ENCODE measurements at places on chromosomes 16 and 17. TPM values are rescaled to one million over a fixed set of nuclear protein-coding genes. Genes with fewer than 3 reads are reported as not detected.

RABEP1 gene
- 49.0 TPM for total RNA-seq

- H3K27me3 ChIP-seq, result peaks cover 83% of the 10 kb centered on the region
- H3K27ac ChIP-seq, result no peak overlapping the region
- no peak overlapping the region for H3K4me3 ChIP-seq
These were observed 4.0 kb upstream of the DLX4 start for GRCh38 chr17:49964769-49965523.

SRCIN1 gene
- total RNA-seq, result 1.5 TPM

TBX4 gene
- not detected for total RNA-seq

DNA sequence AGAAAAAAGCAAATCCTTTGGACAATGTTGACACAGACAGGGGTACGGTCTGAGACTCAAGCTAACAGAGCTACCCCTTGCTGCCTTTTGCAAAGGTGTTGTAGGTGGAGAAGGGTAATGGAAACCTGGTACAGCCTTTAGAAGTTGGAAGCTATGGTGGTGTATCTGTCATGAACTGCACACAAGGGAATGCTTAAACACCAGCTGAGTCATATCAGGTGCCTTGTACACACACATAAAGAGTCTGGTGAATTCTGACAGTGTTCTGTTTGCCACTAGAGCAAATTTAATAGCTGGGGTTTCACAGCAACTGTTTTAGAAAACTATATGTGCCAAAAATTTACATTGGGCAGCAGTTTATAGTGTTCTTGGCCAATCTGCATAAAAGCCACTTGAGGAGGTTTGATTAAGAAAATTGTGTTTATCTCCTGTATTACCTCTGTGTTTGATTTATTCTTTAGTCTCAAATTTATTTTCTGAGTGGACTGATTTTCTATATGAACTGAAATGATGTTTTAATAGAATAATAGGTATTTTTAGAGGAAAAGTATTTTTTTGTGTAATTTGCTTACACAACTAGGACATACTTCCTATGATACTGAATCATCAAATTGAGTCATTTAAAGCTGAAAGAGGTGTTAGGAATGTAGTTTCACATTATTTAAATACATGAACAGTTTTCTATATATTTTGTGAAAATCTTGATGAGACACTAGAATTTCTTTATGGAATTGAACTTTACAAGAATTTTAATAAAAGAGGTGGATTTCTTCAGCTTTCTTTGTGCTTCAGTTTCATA is 136.9 kb downstream of the MAP2K6 start:
- H3K4me3 ChIP-seq, result no peak overlapping the region
- no peaks in the 10 kb centered on the region for H3K4me1 ChIP-seq
- H3K36me3 ChIP-seq, result no peaks in the 10 kb centered on the region
- no peak overlapping the region for H3K27ac ChIP-seq

CTDNEP1 gene
- total RNA-seq, result 102 TPM

DNA sequence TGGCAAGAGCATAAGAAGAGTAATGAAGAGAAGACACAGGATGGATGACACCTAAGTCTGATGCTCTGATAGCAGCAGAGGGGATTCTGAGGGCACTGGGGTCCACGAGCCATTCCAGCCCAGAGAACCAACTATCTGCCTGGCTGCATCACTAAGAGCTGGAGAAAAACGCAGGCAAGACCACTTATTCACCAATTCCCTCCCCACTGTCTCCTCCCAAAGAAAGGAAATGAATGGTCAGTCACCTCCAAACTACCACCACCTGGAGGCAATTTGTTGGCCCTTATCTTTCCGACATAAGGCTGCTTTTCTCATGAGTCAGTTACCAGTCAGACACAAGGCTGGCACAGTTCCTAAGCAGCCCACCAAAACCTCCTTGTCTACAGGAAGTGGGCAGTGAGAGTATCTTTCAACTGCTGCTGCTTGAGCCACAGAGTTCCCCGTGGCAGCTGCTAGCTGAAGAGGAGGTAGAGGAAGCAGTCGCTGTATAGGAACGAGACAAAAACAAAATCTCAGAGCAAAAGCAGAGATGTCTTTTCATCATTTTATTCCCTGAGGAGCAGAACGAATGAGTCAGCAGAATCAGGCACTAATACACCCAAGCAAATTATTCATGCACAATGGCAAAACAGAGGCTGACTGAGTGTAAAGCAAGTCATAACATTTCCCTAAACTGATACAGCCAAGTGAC is 111.1 kb downstream of the SMG6 start:
- H3K27ac ChIP-seq, result peak overlapping the region; percentile 93
- H3K4me3 ChIP-seq, result no peak overlapping the region
- H3K27me3 ChIP-seq, result no peaks in the 10 kb centered on the region
- H3K4me1 ChIP-seq, result peaks cover 35% of the 10 kb centered on the region
- peaks cover 9% of the 10 kb centered on the region for H3K36me3 ChIP-seq
- peak; percentile 100 for DNase-seq

DNA sequence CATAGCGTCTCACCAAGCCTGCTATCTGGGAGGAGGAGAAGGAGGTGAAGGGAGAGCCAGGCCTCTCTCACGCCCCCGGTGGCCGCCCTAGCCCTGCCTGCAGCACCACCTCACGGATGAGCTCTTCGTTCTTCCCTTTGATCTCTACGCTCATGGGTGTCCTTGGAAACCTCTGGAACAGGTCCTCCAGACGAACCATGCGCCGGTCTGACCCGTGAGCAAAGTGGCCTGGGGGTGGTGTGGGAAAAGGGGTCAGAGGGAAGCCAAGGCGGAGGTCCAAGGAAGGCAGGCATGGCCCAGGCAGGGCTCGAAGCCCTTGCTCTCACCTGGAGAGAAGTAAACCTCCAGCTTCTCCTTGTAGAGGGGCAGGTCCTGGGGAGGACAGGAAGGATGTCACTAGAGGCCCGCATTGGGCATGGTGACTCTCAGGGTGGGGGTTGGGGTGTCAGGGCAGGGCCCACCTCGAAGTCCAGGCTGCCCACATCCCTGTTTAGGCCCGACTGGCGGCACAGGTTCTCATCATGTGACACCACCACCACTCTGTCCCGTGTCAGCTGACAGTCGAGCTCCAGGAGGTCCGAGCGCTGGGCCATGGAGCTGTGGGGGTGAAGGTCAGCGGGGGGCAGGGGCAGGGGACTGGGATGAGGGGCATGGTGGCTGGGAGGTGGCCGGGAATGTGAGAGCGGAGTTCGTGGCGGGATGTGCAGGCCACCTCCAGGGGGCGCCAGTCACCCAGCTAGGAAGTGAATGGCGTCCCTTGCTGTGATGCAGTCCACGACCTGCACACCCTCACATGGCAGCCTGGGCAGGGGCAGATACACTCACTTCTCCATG is 923 bp downstream of the GDPD3 start:
- no peak overlapping the region for H3K4me3 ChIP-seq
- H3K27ac ChIP-seq, result no peak overlapping the region
- peaks cover 5% of the 10 kb centered on the region for H3K36me3 ChIP-seq
- H3K4me1 ChIP-seq, result no peaks in the 10 kb centered on the region
- no peak for DNase-seq

- no peaks in the 10 kb centered on the region for H3K27me3 ChIP-seq
- no peak overlapping the region for H3K4me3 ChIP-seq
- no peak for DNase-seq
These were observed 26.2 kb downstream of the KPNA2 start for GRCh38 chr17:68061512-68062313.

GRCh38 chr17:75475144-75475835 is 18.9 kb downstream of the TMEM94 start:
- DNase-seq, result no peak
- no peak overlapping the region for H3K27ac ChIP-seq
- H3K36me3 ChIP-seq, result no peaks in the 10 kb centered on the region
- H3K4me1 ChIP-seq, result peaks cover 22% of the 10 kb centered on the region

NXPH3 gene
- 0.43 TPM for total RNA-seq

GRCh38 chr16:50671644-50672260 is 9.4 kb downstream of the SNX20 start:
- H3K36me3 ChIP-seq, result no peaks in the 10 kb centered on the region
- H3K4me3 ChIP-seq, result no peak overlapping the region
- no peaks in the 10 kb centered on the region for H3K4me1 ChIP-seq
- no peaks in the 10 kb centered on the region for H3K27me3 ChIP-seq
- no peak for DNase-seq

- no peak overlapping the region for H3K27ac ChIP-seq
- no peaks in the 10 kb centered on the region for H3K27me3 ChIP-seq
- no peaks in the 10 kb centered on the region for H3K36me3 ChIP-seq
- H3K4me3 ChIP-seq, result no peak overlapping the region
- H3K4me1 ChIP-seq, result no peaks in the 10 kb centered on the region
These were observed 473.9 kb downstream of the XYLT1 start for GRCh38 chr16:16996827-16997226.

DNA sequence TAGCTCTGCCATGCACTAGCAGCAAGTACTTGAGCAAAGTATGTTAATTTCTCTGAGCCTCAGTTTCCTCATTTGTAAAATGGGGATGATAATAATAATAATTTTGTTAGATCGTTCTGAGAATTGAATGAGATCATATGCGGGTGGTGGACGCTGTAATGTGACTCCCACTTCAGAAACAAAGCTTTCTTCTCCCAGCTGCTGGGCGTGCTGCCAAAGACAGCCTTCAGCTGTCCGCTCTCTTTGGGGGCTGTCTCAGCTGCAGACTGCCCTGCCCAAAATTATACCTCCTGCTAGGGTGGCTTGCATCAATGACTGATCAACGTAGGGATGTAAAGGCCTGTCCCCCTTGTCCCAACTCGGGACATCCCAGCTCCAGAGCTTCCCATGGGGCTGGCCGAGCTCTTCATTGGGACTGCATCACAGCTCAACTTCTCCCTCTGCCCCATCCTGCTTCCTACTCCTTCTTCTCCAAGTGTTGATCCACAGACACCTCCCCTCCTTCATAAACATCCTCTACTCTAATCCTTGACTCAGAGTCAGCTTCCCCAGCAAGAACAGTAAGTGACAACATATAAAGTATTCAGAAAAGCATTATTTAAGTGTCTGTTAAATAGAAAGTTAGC is 30.7 kb upstream of the CDH5 start:
- no peaks in the 10 kb centered on the region for H3K36me3 ChIP-seq
- H3K27ac ChIP-seq, result no peak overlapping the region
- no peak overlapping the region for H3K4me3 ChIP-seq
- DNase-seq, result peak; percentile 65
- H3K4me1 ChIP-seq, result peaks cover 5% of the 10 kb centered on the region
- H3K27me3 ChIP-seq, result peaks cover 15% of the 10 kb centered on the region

WNK4 gene
- total RNA-seq, result 22.8 TPM

CCL4 gene
- total RNA-seq, result 21.8 TPM

DNA sequence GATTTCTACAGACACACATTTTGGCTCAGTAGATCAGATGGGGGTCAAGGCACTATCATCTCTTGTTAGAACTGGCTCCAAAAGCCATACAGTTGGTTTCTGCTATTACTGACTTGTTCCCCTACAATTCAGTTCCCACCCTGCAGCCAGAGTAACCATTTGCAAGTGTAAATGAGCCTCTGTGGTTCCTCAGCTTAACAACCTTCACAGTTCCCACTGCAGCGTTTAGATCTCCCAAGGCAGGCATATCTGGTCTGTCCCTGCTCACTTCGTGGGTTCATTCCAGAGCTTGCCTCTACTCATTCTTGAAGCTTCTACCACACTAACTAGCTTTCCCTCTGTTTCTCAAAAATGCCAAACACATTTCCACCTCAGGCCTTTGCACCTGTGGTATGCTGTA is 186.1 kb downstream of the CBLN1 start:
- no peak for DNase-seq
- H3K4me1 ChIP-seq, result no peaks in the 10 kb centered on the region
- no peaks in the 10 kb centered on the region for H3K27me3 ChIP-seq

All from astrocyte (in vitro differentiated cells and primary cell).